ENCODE measurements at places on chromosomes 3 and 15. TPM values are rescaled to one million over a fixed set of nuclear protein-coding genes. Genes with fewer than 3 reads are reported as not detected.

Gene SEMA3G
- 30.9 TPM for total RNA-seq

Gene RTP1
- total RNA-seq: not detected

GRCh38 chr15:92631721-92632120 is 23.9 kb downstream of the FAM174B start:
- DNase-seq: no peak

Gene XXYLT1
- total RNA-seq: 50.7 TPM

GRCh38 chr3:170941551-170941950 is 33.1 kb upstream of the EIF5A2 start:
- DNase-seq: peak; percentile 71

- no peak for DNase-seq
Observed at GRCh38 chr15:28084547-28084946, 14.6 kb downstream of the OCA2 start.

GRCh38 chr3:53845103-53845880 is 927 bp downstream of the CHDH start:
- DNase-seq: peak; percentile 34

Gene IDH2
- total RNA-seq: 127 TPM

DNA sequence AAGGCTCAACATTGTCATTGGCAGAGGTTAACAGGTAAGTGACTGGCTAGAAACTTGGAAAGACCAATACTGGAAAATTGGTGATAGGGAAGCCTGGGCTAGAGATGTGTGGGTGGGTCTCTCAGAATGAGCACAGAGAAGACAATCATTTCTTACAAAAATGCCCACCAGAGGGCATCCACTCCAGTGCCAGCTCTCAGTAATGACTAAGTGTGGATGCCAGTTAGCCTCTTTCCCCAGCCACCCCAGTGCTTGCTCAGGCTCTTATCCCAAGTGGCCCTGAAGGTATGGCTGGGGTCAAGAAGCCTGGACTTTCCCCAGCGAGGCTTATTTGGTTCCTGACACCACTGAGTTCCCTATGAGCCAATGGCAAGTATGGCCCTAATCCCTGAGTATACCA is 115.9 kb upstream of the ST8SIA2 start:
- DNase-seq: peak; percentile 0

- DNase-seq: no peak
Observed at GRCh38 chr3:34078418-34078817, 280.0 kb downstream of the PDCD6IP start.

Gene NR2E3
- total RNA-seq: 0.05 TPM

DNA sequence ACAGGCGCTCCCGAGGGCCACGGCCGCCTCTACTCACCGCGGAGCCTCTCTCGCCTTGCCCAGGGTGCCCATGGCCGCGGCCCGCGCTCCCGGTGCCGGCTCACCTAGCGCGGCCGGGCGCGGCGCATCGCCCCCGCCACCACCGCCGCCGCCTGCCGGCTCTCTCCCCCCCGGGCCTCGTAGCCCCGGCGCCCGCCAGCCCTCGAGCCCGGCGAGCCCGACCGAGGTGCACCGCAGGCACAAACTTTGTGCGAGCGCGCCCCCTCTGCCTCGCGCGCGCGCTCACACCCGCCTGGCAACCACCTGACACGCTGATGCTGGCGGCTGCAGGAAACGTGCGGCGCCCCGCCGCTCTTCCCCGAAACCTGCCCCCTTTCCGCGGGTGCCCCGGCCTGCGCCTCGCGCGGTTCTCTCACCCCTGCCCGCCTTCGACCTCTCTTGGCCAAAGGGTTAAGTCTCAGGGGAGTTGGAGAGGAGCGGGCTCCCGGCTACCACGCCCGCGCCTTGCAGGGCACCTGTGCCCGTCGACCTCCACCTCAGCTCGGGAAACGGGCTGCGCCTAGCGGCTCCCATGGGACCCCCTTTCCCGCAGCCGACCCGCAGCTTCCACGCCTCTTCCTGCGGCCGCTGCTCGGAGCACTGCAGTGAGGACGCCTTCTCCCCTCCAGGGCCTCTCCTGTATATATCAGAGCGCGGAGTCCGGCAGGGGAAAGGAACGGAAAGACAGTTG is at the start of gene RASGRP1:
Gene RASGRP1, minus strand, starts transcription at position 258 of the 730 bp plus-strand sequence. Its CDS starts 186 bp downstream, at position 72.
- peak; percentile 64 for DNase-seq

Gene QTRT2
- 33.2 TPM for total RNA-seq

Gene PEX5L
- total RNA-seq: not detected

Gene TRIM42
- not detected for total RNA-seq

GRCh38 chr3:67524046-67524445 is 130.4 kb downstream of the SUCLG2 start:
- no peak for DNase-seq

- DNase-seq: peak; percentile 51
Observed at GRCh38 chr15:85646538-85647091, 148.1 kb downstream of the KLHL25 start.

Gene TMC3
- total RNA-seq: 0.05 TPM

Gene SCN11A
- total RNA-seq: not detected

DNA sequence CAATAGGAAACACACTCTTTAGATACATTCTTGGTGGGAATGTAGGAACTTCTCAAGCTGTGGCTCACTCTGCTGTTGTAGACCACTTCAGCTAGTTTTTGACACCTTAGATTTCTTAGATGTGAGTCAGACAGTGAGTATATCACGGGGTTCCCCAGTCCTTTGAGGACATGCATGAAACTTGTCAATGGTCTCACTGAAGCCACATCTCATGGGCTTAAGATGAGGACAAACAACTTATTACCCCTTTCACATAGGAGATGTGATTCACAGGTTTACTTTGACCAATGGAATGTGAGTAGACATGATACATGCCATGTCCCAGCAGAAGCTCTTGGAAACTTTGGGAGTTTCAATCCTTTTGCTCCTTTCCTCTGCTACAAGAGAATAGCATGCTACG is 325.5 kb downstream of the CHST2 start:
- peak; percentile 18 for DNase-seq

DNA sequence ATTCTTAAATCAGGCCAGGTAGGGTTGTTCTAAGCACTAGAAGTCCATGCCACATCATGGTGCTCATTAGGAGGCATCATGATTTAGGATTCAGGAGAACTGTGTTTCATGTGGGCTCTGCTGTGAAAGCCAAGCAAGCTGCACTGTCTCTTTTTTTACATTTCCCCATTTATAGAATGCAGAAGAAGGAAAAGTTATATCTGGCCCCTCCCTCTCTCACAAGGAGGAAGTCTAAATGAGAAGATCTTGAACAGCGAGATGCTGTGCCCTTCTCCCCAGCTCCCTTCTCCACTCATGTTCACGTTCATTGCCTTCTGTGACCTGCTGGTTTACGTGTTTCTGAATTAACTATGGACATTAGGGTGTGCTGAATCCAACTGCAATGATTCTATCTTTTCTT is 178.5 kb upstream of the RASGRP1 start:
- DNase-seq: no peak

Gene PLCB2
- under 0.01 TPM for total RNA-seq

GRCh38 chr3:43779850-43780249 is 89.1 kb downstream of the ABHD5 start:
- no peak for DNase-seq

DNA sequence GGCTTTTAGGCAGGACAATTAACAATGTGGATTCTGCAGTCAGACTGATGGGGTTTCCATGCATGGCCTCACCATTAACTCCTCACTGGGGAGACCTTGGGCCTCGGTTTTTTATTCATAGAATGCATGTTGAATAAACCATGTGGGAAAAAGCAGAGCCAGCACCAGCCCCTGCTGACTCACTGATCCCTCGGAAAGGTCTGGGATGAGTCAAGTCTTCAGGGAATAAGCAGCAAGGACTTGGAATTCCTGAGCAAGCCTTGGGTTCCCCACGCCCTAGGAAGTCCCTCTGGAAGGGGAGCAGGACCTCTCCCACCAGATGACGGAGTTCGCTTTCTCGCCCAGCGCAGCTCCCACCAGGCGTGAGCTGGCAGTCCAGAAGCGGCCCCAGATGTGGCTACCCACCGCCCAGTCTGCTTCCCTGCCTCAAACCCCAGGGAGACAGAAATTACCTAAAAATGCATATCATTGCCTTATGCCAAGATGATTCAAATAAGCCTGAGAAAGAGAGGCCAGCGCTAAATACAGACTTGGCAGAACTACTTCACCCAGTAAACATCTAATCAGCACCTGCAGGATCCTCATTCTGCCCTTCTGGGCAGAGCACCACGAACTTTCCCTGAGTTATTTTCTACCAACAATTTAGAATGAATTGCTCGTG is 45.4 kb downstream of the BTD start:
- peak; percentile 98 for DNase-seq

DNA sequence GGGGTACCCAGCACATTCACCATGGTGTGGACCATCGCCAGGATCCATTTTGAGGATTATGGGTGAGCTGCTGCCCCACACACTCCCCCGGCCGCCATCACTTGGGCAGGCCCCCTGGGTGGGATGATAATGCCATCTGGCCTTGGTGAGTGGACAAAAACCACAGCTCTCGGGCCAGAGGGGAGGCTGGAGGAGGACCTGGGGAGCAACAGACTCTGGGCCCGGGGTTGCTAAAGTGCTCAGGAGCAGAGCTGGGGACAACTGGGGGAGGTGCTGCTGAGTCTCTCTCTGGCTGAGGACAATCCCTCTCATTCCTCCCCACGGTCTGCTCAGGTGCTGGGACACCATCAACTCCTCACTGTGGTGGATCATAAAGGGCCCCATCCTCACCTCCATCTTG is 29.0 kb downstream of the VIPR1 start:
- DNase-seq: no peak

DNA sequence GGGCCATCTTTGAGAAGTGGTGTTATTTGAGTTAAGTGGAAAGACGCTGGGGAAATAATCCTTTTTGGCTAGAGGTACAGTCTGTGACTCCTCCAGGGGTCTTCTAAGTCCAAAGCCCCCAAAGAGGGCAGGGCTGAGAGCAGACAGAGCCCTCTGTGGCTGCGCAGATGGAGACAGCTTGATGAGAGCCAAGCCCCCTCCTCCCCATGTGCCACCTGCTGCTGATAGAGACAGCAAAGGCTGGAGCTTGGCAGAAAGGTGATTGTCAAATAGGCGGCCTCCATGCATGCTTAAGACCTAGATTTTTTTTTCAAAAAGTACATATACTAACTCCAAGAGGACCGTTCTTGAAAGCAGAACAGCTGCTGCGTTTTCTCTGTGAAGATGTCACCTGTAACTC is 72.4 kb downstream of the CRYGS start:
- DNase-seq: no peak

DNA sequence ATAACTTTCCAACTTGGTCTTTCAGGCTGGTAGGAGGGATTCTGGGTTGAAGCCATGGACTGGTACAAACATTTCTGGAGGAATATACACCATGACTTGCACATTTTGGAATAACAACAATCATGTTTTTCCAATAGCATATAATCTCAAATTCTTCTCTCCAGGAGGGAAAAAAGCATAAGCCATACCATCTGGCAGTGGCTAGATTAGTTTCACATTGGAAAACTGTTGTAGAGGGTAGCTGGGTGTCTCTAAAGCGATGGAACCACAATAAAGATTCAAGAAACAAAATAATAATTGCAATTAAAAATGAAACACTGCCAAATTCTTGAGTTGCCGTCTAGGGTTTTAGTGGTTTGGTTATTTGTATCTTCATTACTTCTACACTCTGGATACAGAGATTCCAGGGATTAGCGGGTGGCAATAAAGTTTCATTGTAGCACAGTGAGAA is 278.5 kb upstream of the RASGRP1 start:
- no peak for DNase-seq

DNA sequence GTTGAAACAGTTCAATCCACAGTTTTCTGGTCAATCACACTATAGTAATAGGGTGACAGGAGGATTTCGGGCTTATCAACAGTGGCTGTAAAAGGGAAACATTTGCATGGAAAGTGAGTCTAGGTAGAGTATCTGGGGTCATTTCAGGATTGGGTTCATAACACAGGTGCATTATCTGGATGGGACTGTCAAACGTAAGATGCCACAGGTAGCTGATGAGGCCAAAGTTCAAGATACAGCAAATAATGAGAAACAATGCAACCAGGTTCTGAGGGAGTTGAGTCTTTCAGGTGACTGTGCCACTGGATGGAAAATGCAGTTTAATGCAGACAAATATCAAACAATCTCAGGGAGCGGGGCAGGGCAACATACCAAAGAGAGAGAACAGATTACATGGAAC is 62.2 kb downstream of the WDR76 start:
- no peak for DNase-seq

- peak; percentile 42 for DNase-seq
Observed at GRCh38 chr3:119311081-119311925, 17.1 kb downstream of the ARHGAP31 start.

Gene CSPG4
- 0.19 TPM for total RNA-seq

Gene TUSC7
- not detected for total RNA-seq

DNA sequence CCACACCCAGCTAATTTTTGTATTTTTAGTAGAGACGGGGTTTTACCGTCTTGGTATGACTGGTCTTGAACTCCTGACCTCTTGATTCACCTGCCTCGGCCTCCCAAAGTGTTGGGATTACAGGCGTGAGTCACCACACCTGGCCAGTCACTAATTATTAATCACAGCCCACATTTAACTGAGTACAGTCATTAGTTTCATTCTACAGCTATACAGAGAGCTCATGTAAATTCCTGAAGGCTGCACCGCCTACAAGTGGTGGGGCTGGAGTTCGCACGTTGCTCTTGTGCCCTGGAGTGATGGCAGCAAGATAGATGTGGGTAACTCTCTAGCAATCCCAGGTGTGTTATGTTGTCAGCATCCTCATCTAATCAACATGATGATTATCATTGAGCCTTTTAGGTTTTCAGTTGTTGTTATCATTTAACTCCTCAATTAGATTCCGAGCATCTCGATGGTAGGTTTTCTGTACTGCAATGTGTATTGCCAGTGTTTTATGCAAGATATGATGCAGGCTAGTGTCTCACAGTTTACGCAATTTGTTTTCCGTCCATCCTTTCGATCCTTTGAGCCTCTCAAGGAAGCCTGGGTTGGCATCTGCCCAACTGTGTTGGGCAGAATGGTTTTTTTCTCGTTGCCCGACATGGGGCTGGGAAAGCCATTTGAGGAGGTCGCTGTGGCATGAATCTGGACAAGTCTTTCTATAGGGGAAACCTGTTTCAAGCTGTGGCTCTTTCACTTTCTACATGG is 216.3 kb downstream of the LPP start:
- no peak for DNase-seq

Gene GOLGA8H
- 1.0 TPM for total RNA-seq

- DNase-seq: no peak
Observed at GRCh38 chr3:52210550-52211046, 12.6 kb downstream of the ALAS1 start.

Measured in dermis blood vessel endothelial cell (primary cell).